ENCODE measurements at places on chromosomes 11 and 22.

DNA sequence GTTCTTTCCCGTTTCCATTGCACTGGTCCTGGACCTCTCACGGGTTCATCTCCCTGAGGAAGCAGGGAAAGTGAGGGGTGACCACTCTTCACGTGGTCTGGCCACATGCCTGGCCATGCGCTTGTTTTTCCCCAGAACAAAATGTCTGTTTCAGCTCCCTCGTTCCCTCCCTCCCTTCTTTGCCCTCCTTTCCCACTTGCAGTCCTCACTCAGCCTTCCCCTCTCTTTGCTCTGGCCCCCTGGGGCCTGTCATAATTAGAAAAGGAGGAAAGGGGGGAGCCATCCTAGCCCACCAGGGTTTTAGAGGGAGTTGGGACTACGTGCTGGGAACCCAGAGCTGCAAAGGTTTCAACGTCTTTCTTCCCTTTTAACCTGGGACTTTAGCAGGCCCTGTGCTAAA is 52.8 kb upstream of the CADM1 start:
- DNase-seq: no peak

DNA sequence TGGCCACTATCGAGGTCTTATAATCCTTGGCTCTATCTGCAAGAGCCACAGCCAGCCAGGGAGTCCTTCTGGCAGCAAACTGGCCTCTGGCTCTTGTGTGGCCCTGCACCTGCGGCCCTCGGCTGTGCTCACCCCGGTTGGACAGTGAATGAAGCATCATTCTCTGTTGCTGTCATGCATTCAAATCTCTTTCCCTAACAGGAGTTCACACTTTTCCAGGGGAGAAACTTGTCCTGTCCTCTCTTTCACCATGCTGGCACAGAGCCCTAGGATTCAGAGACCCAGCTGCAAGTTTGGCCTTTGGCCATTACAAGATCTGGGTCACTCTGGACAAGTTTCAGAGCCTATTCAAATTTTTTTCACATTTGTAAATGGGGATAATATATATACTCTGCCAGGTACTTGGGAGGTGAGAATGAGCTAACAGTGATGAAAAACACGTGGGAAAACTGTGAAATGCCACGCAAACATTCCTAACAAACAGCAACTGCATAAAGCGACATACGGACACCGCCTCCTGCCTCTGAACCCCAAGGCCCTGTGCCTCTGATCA is 34.2 kb downstream of the TMEM184B start:
- DNase-seq: no peak

DNA sequence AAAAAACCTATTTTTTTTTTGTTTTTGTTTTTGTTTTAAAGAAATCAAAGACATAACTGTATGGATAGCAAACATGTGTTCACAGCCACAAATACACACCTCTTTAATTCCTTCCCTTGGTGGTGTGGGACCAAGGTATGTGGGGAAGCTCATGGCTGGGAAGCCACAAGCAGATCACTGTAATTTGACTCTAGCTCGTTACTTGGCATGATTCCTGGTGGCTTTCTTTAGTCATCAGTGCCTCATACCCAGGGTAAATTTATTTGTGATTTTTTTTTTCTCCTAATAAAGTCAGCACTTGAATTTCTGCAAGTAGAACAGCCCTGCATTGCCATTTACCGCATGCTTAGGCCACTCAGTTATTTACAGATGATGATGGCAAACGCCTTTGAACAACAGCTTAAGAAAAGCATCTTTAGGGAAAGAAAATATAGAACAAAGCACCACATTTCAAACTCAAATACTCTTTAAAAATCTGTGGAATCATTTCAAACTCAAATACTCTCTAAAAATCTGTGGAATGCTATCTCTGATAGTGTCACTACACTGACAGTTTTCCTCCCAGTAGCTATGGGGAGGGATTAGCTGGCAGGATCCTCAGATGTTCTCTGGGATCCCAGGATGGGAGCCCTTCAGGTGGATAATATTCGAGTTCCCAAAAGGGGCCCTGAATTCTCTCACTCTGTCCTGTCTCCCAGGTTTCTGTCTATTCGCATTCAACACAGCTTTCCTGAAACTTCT is 687.2 kb downstream of the OPCML start:
- DNase-seq: no peak

- DNase-seq: no peak
Measured at GRCh38 chr11:79348976-79349682, 91.7 kb downstream of the TENM4 start.

GRCh38 chr11:73260127-73260457 is 12.0 kb upstream of the P2RY6 start:
- DNase-seq: no peak

DNA sequence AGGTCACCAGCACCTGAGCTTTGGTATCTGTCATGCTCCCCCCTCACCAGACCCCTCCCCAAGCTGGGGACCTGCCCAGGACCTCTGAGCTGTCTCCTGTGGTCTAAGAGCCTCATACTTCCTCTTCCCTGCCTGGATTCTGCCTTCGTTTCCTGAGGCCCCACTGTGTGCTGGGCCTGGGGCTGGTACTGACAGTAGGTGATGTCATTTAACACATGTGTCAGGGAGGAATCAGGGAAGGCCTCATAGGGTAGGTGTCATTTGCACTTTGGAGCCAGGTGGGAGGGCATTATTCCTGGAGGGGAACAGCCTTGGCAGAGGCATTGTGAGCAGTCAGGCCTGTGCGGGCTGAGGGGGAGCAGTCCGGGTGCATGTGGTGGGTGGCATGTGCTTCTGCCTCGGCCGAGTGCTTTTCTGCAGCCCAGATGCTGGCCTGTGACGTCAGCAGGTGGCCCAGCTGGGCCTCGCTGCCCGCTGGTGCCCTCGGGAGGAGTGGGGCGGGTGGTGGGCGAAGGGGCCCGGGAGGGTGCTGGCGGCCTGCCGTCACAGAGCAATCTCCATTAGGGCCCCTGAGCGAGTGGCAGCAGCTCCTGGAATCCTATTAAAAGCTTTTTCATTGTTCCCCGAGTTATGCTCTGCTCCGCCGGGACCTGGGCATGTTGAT is 9.1 kb downstream of the FLRT1 start:
- no peak for DNase-seq

All from femur (tissue), 1 donor.